Stimulated activated CD4-positive, alpha-beta T cell treated with anti-CD3 and anti-CD28 coated beads, Interleukin-4, amount 100 ng/mL, for 48 hours (primary cell): ENCODE measurements at places on chromosomes 7 and 10.

DNA sequence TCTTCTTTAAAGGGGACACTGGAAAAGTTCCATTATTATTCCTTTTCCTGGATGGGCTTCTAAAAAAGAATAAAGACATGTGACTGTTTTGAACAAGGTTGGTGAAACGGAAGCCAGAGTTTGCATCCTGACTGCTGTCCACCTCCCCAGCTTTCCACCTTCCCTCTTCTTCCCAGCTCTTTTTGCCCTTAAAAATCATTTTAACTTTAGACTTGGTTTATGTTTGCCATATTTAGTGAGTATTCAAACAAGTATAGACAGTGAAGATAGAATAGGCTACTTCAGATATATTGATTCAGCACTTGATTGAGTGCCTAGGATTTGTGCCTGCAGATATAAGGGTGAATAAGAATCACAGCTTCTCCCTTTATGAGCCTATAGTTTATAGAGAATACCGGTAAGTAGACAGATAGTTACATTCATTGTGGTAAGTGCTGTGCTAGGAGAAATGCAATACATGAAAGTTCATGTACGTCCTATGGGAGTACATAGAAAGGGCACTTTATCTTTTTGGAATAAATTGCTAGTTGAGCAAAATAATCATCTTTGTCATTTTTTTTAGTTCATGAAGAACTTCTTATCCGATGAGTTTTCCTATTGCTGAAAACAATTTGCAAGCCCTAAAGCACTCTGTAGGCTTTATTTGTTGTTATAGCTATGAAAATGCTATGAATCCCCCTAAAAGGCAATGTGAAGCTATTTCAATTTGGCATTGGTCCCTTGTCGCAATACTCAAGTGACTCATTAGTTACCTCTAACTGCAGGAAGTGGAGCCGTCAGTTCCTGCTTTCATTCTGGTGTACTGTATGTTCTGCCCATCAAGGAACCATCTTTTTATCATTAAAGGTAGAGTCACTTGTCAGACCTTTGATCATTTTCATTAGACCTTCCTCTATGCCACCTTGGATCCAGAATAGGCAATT lies 57.2 kb upstream of the STRIP2 start:
- no peak for DNase-seq

- DNase-seq, result no peak
These were observed 34.9 kb downstream of the SRPK2 start for GRCh38 chr7:105353752-105354328.

DNA sequence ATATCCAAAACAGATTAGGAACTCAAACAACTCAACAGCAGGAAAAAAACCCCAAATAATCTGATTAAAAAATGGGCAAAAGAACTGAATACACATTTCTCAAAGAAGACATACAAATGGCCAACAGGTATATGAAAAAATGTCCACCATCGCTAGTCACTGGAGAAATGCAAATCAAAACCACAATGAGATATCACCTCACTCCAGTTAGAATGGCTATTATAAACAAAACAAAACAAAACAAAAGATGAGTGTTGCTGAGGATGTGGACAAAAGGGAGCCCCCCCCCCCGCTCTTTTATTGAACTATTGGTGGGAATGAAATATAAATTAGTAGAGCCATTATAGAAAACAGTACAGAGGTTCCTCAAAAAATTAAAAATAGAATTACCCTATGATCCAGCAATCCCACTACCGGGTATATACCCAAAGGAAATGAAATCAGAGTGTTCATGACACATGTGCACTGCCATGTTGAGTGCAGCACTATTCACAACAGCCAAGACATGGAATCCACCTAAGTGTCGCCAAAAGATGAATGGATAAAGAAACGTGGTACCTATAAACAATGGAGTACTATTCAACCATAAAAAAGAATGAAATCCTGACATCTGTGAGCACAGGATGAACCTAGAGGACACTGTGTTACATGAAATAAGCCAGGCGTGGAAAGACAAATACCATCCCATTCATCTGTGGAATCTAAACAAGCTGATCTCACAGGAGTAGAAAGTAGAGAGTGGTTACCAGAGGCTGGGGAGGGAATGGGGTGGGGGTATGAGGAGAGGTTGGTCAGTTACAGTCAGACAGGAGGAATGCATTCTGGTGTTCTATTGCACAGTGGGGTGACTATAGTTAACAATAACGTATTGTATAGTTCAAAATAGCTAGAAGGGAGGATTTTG lies 78.1 kb upstream of the RHEB start:
- DNase-seq, result no peak

- no peak for DNase-seq
These were observed 494.6 kb upstream of the GRM3 start for GRCh38 chr7:86149024-86149665.

DNA sequence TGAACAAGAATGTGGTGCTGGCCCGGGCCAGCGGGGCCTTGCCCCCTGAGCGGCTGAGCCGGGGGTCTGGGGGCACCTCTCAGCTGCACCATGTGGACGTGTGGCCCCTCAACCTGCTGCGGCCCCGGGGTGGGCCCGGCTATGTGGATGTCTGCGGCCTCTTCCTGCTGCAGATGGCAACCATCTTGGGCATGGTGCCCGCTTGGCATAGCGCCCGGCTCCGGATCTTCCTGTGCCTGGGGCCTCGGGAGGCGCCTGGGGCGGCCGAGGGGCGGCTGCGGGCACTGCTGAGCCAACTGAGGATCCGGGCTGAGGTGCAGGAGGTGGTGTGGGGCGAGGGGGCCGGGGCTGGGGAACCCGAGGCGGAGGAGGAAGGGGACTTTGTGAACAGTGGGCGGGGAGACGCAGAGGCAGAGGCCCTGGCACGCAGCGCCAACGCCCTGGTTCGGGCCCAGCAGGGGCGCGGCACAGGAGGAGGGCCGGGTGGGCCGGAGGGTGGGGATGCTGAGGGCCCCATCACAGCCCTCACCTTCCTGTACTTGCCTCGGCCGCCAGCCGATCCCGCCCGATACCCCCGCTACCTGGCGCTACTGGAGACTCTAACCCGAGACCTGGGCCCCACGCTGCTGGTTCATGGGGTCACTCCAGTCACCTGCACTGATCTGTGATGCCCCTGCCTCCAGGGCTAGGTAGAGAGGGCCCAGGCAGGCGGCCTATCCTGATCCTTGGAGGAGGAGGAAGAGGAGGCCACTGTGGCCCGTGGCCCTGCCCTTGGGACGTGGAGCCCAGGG lies 1.1 kb upstream of the TRIP6 start:
- no peak for DNase-seq

GRCh38 chr7:116232350-116232749 lies 22.0 kb downstream of the TES start:
- DNase-seq, result no peak

GRCh38 chr7:149362696-149363095 lies 98.2 kb downstream of the ZNF777 start:
- no peak for DNase-seq

DNA sequence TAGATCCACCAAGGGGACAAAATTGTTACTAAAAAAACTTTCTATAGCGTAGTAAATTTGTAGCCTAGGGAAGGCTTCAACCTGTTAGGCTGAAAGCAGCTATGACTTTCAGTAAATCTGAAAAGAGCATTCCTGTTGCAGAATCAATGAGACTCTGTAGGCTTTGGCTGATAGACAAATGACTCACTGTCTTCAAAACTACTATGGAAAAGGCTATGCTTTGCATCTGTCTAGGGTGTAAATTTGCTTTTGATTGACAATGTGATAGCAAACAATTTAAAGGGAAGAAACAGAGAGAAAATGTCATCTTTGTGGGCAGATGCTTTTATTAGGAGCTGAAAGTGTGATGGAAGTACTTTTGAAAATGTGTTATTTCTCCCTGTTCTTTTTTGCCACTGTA lies 60.6 kb downstream of the ARL5B start:
- DNase-seq, result no peak

DNA sequence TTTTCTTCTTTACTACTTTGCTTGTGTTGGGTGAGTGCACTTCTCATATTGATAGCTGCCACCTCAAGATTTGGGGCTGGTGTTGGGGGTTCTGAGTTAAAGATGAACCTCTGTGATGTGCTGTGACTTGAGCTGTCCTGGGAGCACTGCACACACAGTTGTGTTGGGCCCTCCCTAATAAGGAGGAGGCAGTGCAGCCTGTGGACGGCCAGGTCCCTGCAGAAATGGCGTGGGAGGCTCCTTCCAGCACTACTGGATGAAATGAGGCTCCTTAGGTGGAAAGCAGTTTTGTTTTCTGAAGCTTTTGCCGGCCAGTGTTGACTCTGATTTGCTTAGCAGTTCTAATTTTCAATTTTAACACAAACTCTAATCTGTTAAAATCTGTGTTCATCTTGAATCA lies 44.0 kb downstream of the WDR37 start:
- no peak for DNase-seq

DNA sequence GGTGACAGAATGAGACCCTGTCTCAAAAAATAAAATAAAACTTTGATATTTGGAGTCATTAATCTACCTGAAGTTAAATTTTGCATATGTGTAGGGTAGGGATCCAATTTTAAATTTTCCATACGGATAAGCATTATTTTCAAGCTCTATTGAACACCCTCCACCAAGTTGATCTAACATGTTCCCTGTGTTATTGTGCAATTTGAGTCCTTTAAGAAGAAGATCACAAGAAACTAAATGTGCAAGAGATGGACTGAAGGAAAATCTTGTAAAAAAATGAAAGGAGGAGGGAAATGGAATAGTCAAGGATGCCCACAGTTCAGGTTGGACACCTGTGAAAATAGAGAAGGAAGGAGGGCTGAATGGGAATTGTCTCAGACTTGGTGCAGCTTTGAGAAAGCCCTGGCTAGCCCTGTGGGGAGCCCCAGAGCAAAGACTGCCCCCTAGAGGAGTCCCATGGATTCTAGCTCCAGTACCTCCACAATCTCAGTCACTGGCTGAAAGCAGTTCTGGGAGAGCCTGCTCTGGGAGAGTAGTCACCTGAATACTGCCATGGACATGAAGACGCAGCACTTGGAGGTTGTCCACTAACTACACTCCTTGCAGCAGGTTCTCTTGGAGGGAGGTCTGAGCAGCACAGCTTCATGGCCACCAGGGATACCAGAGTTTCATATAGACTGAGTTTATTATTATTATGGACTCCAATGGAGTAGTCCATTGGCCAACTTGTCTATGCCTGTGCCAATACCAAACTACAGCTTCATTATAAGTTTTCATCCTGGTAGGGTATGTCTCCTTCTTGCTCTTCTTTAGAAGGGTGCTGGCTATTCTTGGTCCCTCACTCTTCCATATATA lies 5.7 kb upstream of the TIAL1 start:
- DNase-seq, result peak; percentile 28

- DNase-seq, result no peak
These were observed 175.8 kb upstream of the PPP2R2D start for GRCh38 chr10:131724891-131725580.

DNA sequence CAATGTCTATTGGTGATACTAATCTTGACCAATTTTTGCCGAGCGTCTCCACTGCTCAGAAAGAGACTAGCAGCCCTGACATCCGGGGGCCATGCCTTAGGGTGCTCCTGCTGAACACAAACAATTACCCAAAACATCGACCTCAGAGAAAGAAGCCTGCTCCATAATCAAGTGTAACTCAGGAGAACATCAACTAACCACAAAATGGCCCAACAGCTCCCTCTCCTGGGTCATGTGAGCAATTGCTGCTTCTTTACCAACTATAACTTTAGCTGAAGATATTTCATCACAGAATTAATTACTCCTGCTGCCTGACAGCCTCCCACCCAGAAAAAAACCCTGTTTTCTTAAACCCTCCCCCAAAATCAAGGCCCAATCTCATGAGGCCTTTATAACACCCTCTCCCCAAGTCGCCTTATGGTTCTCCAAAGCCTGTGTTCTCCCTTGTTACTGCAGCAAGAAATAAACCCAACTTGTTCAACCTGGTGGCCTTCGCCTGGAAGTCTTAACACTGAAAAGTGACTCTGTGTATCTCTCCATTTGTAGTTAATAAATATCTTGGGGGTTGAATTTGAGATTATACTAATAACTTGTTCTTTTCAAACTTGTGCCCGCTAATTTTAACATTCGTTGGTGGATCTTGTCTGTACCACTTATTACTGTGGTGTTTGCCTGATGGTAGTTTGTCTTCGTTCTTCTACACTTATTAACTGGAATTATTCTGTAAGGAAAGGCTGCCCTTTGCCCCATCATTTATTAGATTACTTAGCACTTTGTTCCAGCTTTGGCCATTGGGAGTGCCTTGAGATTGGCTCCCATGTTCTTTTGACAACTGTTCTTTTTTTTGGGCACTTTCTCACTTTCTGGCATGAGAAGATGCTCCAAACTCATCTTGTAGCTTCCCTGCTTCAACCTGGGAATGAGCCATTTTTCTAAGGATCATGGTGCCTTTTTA lies 21.2 kb upstream of the RAMP3 start:
- peak; percentile 45 for DNase-seq

- DNase-seq, result no peak
These were observed 22.3 kb downstream of the CNPY1 start for GRCh38 chr7:155524018-155524556.

GRCh38 chr10:79178614-79179163 lies 109.9 kb downstream of the ZMIZ1 start:
- no peak for DNase-seq

DNA sequence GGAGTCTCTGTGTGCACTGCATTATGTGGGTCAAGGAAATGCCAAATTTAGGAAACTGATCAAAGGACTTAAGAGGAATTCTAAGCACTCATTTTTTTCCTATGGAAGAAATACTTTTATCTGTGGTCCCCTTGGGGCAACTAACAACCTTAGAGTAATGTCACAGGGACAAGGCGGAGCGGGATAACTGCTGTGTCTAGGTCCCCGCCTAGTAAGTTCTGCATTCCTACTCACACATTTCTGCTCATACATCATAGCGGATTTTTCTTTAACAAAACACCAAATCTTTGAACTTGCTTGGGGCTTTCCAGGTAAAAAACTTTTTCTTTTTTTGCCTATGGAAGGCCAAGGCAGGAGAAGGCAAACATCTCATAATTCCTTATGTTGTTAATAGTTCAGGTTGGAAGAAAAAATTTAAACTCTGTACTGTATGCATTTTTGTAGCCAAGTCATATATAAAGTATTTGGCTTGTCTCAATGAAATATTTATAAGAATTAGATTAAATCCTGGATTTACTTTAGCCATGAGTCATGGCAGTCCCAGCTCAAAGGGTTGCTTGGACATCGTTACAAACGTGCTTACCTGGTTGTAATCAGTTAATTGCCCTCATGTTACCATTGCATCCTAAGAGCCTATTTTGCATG lies 285.0 kb downstream of the PHTF2 start:
- DNase-seq, result no peak

- DNase-seq, result no peak
These were observed 187.9 kb upstream of the MALRD1 start for GRCh38 chr10:18860631-18861240.

GRCh38 chr10:75976681-75977080 lies 545.3 kb downstream of the LRMDA start:
- no peak for DNase-seq

GRCh38 chr7:151629713-151630272 lies 110.1 kb upstream of the RHEB start:
- no peak for DNase-seq

DNA sequence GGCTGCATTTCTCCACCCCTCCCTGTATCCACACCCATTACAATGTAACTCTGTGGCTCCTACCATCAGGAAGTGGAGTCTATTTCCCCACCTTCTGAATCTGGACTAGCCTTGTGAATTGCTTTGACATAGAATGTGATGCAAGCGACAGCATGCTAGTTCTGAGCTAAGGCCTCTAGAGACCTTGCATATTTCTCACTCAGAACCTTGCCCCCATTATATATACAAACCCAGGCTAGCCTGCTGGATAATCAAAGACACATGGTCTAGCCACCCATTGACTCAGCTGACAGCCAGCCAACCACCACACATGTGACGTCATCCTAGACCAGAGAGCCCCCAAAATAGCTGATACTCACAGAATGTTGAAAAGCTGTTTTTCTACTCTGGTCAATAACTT lies 77.9 kb downstream of the CCDC71L start:
- DNase-seq, result no peak
